Anterior cingulate cortex (tissue), 58 donors: ENCODE measurements at places on chromosomes 3 and 15.

- no peak for DNase-seq
These were observed 106.5 kb upstream of the PROK2 start for GRCh38 chr3:71891483-71891882.

GRCh38 chr3:10676905-10677304 is 139.1 kb upstream of the SLC6A11 start:
- DNase-seq = no peak

- no peak for DNase-seq
These were observed 85.4 kb upstream of the LIPC start for GRCh38 chr15:58346361-58346760.

- no peak for DNase-seq
These were observed 5.0 kb downstream of the PTH1R start for GRCh38 chr3:46882377-46883053.

GRCh38 chr3:72768481-72768880 is 79.8 kb downstream of the SHQ1 start:
- no peak for DNase-seq

GRCh38 chr3:184338511-184338945 is 1.1 kb downstream of the FAM131A start:
- DNase-seq = peak; percentile 83

DNA sequence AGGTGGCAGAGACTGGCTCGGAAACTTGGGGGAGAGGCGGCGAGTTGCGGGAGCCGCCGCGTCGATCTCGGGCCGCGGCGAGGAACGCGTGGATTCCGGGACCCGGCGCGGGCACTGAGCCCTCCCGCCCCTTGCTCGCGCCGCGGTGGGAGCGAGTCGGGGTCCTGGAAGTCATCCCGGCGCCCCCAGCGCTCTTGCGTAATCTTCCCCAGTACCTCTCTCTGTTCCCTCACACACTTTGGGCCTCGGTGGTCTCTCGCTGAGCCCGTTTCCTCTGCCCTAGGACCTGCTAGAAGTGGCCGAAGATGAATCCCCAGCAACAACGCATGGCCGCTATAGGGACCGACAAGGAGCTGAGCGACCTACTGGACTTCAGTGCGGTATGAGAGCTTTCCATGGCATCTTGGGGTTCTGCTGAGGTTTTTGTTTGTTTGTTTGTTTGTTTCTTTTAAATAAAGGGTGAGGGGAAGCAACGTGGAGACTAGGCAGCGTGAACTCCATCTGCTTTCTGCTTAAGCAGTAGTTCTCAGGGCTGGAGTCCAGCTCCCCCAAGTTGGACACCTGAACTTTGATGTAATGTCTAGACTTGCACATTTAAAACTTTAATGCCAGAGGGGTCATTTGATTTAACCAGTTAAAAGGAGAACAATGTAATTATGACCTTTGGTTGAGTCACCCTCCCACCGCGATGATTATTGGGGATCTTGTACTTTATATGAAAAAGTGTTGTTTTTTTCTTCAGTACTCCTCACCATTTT is 1.3 kb downstream of the TCF12 start:
- no peak for DNase-seq

- DNase-seq = no peak
These were observed 141.5 kb downstream of the CADM2 start for GRCh38 chr3:85100316-85100715.

DNA sequence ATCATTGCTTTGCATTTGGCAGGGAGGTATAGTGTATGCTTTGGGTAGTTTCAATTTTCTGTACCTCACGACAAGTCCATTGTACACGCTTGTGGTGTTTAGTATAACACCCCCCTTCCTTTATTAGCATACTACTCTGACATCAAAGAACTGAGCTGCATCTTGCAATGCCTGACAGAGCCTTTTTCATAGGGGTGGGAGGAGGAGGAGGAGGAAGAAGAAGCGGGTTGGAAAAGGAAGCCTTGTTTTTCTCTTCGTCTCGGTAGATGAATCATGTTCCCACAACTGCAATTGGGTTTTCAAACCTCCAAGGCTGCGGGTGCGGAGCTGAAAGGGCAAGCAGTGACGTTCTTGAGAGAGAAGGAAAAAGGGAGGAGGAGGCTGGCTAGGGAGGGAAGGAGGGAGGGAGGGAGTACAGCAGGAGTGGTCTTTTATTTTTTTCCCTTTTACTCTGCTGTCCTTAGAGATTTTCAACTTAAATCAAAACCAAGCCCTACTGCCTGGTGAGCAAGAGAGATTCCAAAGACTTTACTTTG is 175.7 kb downstream of the KLHL25 start:
- DNase-seq = no peak
